ENCODE measurements at places on chromosomes 11 and 22.
A peak's percentile ranks its signal among the peaks of the same experiment; 100 is the strongest.

DNA sequence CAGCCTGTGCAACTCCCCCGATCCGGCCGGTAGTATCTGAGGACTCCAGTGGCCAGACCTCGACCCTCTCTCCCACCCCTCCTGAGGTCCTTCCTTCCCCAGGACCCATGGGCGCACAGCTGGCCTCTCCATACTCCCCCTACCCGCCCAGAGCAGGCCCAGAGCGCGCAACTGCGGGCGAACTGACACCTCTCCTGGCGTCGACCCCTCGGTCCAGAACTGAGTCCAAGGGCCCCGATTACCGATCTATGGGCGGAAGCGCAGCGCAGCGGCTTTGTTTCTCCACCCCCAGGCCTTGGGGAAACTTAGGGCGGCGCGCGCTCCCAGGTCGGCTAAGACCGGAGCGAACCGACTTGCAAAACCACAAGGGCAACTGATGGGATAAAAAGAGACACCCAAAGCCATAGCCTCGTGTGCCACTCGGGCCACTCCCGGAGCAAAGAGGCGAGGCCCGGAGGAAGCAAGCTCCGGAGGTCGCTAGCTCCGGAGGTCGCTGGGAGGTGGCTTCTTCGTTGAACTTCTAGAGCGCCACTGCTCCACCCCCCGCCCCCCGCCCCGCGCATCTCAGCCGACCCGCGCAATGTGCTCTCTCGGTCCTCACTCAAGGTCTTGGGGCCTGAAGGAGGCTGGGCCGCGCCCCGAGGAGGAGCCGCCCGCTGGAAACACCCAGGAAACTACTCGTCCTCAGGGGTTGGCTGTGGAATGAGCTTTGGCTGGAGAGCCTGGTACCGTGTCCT lies 9.8 kb upstream of the ALX4 start:
- DNase-seq: no peak

- DNase-seq: no peak
Observed at GRCh38 chr11:131889146-131889577, 518.7 kb downstream of the NTM start.

GRCh38 chr11:16126362-16126761 lies 230.0 kb downstream of the SOX6 start:
- no peak for DNase-seq

DNA sequence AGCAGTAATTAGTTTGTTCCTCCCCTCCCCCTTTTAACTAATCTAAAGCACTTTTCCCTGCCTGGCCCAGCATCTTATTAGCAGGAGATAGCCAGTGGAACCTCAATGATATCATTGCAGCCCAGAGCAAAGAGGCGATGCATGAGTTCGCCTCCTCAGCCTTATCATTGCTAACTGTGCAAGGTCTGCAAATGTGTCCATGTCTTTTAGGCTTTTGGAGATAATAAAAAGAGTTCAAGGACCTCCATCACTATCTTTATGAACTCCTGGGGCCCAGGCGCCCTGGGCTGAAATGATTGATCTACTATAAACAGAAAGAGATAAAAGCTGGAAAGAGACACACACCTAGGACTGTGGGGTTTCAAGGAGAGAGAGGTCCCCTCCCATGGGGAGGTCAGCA lies 124.2 kb upstream of the TBCEL start:
- DNase-seq: no peak

- no peak for DNase-seq
Observed at GRCh38 chr11:101083335-101083734, 46.3 kb downstream of the PGR start.

DNA sequence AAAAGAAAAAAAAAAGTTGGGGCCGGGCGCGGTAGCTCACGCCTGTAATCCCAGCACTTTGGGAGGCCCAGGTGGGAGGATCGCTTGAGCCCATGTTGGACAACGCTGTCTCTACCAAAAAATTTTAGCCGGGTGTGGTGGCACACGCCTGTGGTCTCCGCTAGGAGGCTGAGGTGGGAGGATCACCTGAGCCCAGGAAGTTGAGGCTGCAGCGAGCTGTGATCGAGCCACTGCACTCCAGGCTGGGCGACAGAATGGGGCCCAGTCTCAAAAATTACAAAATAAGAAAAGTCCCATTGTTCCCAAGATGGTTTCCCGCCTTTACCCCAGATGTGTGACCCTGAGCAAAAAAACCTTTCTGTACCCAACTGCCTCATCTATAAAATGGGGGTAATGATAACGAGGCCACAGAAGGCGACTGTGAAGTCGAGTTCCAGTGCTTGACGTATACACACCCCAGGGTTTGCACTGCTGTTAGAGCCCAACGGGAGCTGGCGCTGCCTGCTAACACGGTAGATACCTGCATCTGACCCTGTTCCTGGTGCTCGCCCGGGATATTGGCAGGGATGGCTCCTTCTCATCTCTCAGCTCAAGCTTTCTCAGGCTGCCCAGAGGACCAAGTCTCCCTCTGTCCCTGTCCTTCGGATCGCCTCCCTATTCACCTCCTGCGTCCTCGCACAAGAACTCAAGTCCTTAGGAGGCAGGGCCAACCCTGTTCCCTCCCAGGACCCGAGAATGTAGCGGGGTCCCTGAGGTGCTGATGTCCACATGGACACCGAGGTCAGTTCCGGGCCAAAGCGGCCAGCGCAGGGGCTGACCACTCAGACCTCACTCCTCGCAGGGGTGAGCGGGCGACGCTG lies 1.1 kb upstream of the RPLP2 start:
- DNase-seq: no peak

DNA sequence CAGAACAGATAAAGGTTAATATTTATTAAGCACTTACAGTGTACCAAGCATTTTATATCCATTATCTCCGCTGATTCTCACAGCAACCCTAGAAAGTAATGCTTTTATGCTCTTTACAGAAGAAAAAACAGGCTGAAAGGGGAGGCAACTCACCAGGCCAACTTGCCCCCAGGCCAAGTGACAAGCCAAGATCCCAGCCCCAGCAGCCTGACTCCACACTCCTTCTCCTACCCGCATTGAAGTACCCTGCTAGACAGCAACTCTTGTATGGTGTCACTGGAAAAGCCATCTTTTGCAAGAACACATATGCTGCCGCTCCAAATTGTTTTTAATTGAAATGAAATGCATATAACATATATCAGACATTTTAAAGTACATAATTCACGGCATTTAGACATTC lies 25.6 kb downstream of the SMCO4 start:
- DNase-seq: no peak

GRCh38 chr11:17743808-17744119 lies 9.2 kb downstream of the KCNC1 start:
- no peak for DNase-seq

DNA sequence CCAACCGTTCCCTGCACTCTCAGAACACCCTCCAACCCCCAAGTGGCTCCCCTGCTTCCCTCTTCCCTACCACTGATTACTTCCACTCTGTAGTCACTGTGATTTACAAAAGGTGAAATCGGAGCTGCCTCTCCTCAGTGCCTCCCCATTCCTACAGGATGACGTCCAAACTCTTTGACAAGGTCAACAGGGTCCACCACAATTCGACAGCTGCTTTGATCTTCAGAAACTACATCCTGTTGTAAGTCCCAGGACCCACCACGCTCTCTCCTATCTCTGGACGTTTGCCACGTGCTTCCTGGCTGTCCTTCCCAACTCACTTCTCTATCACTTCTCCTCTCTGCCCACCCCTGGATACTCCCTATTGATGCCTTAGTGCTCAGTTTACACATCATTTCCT lies 85.0 kb upstream of the EIF3D start:
- DNase-seq: no peak

DNA sequence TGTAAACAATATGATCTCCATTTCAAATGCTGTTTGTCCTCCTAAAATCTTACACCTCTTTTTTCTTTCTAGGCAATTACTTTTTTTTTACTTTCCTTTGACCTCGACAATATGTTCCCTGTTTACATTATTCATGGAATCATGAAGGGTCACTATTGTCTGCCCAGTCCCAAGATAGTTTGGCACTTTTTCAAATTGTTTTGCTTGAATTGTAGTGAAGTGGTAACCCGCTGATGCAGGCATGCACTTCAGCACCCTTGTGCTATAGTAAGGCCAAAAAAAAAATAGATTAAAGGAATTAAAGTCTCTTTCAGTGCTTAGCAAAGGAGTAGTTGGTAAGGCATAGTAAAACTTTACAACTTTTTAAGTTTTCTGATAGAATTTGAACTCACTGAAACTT lies 90.9 kb downstream of the PAX6 start:
- no peak for DNase-seq

DNA sequence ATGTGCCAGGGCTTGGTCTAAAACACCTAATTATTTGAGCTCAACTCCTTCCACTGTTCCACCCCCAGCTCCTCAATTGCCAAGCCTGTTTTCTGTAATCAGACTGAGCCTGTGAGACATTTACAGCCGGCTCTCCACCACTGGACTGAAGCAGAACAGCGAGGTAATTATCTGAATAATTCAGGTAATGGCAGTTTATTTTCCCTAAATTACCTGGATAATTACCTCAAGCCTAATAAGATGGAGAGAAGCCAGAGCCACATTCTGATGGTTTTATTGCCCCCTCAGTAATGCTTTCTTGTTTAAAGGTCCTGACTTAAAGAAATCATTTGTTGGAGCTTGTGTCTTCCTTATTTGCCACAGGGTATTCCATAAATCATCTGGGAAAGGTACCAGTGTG lies 64.2 kb downstream of the FZD4 start:
- no peak for DNase-seq

- DNase-seq: no peak
Observed at GRCh38 chr22:45966320-45966894, 10.6 kb downstream of the WNT7B start.

DNA sequence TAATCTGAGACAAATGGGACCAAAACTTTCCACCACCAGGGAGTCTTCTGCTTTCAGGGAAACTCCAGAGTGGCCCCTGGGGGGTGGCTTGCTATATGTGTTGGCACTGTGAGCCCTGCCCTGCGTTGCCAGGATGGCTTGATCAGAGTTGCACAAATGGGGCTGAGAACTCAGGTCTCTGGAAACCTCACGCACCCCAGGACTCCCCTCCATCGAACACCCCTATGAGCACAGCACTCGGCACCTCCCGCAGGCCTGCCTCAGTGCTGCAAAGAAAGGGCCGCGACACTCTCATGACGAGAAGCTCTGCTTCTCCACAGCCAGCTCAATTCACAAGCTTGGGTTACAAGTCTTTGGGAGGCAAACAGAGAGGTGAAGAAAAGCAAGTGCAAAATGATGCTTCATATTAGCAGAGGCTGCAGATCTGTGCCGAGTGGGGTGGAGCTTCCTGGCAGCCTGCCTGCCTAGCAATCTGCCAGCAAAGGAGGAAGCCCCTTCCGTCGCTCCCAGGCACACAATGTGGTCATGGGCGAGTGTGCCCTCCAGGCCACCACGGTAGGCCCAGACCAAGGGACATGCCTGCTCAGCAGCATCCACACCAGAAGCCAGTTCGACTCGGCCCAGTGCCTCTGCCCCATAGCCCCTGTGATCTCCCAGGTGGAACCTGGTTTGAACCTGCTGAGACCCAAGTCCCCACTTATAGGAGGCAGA lies 55.7 kb downstream of the MYH9 start:
- no peak for DNase-seq

GRCh38 chr11:61162092-61162941 lies 1.1 kb upstream of the VPS37C start:
- no peak for DNase-seq

- no peak for DNase-seq
Observed at GRCh38 chr22:17472932-17473331, 90.4 kb upstream of the SLC25A18 start.

- no peak for DNase-seq
Observed at GRCh38 chr11:17734986-17735817, 621 bp downstream of the KCNC1 start.

- DNase-seq: peak; percentile 57
Observed at GRCh38 chr11:69101115-69101791, 52.5 kb downstream of the TPCN2 start.

GRCh38 chr11:102630598-102631448 lies 5.7 kb upstream of the MMP20 start:
- DNase-seq: no peak

- no peak for DNase-seq
Observed at GRCh38 chr22:36660510-36660840, 43.1 kb downstream of the CACNG2 start.

DNA sequence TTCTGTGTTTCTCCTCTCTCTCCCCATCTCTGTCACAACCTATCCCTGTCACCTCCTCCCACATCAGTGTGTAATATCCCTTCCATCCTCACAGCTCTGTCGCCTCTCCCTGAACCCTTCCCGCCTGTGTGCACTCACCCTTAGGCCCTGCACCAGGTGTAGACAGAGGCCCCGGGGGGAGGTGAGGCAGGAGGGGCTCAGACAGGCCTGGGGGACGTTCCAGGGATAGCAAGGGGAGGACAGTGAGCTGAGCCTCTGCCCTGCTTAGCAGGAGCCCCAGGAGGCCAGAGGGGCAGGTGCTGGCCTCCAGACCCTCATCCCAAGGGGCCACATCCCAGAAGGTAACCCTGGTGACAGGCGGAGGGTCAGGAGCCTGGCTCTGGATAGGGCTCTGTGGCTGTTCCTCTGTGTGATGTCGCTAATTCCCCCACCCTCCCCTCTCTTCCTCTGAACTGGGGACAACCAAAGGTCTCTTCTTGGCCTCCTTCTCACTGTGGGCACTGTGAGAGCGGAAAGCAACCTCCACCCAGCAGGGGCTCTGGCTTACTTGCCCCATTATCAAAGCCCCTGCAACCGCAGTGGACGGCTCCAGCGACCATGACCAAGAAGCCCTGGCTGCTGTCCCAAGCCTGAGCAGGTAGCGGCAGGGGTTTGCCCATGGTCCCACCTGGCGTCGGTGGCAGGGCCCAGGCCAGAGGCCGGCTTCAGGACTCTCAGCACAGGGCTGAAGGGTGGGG lies 35.7 kb downstream of the KCNJ4 start:
- DNase-seq: no peak

Data from activated T-helper 1 cell treated with anti-CD3 and anti-CD28 coated beads, Interleukin-2, amount 50 U/mL, for 16 hours (primary cell).